ENCODE measurements at places on chromosomes 3 and 15. TPM values are rescaled to one million over a fixed set of nuclear protein-coding genes. Genes with fewer than 3 reads are reported as not detected.

Gene RBM6
- 57.4 TPM for total RNA-seq

DNA sequence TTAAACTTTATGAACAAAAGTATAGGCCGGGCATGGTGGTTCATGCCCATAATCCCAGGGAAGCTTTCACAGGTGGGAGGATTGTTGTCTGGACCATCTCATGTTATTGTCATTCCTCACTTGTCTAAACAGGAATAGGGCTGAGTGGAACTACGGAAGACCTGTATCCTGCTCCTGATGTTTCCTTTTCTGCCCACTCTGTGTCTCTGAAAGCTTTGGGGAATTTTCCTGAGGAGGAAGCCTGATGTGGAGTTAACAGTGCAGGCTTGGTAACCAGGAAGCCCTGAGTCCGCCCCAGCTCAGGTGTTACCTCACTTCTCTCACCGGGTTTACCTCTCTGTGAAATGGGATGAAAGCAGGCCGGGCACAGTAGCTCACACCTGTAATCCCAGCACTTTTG, 2.0 kb upstream of the SS18L2 start:
- H3K4me1 ChIP-seq = peaks cover 26% of the 10 kb centered on the region
- no peak overlapping the region for H3K27ac ChIP-seq
- H3K4me3 ChIP-seq = no peak overlapping the region
- DNase-seq = no peak

GRCh38 chr3:150729682-150730360, 26.1 kb upstream of the ERICH6 start:
- DNase-seq = no peak
- no peaks in the 10 kb centered on the region for H3K27me3 ChIP-seq
- peaks cover 14% of the 10 kb centered on the region for H3K4me1 ChIP-seq
- no peak overlapping the region for H3K27ac ChIP-seq

GRCh38 chr3:10242182-10243065, 5.8 kb upstream of the TATDN2 start:
- H3K36me3 ChIP-seq = peaks cover 41% of the 10 kb centered on the region
- H3K27me3 ChIP-seq = no peaks in the 10 kb centered on the region
- peak overlapping the region; percentile 66 for H3K4me3 ChIP-seq
- H3K4me1 ChIP-seq = peaks cover 58% of the 10 kb centered on the region
- DNase-seq = peak; percentile 77

Gene ABHD5
- 18.9 TPM for total RNA-seq

Measured in activated T-cell treated with anti-CD3 and anti-CD28 coated beads, Interleukin-2, amount 50 U/mL, for 72 hours (primary cell).